ENCODE measurements at places on chromosomes 1 and 21.
A peak's percentile ranks its signal among the peaks of the same experiment; 100 is the strongest.

DNA sequence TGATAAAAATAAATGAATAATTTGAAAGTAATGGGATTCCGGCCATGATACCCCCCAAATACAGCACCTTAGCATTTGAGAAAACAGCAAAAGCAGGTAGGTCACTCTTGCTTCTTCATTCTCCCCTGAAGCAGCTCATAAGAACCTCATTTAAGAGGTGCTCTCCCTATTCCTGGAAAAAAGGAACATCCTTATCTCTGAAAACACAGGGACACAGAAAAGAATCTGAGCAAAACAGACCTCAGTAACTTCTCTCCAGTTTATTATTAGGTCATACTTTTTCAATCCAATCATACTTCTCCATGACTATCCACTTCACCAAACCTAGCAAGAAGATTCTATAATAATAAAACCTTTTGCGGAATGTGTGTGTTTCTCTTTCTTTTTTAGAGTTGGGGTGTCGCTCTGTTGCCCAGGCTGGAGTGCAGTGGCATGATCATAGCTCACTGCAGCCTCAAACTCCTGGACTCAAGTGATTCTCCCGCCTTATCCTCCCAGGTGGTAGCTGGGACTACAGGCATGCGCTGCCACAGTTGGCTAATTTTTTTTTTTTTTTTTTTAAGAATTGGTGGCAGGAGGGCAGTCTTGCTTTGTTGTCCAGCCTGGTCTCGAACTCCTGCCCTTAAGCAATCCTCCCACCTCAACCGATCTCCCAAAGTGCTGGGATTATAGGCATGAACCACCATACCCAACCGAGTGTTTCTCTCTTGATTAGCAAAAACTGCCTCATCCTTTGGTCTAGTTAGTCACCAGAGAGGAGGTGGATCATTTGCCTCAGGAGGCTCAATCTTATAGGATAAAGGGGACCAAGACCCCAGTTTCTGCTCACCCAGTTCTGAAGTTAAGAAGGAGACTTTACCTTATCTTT lies 10.6 kb upstream of the TRIM33 start:
- DNase-seq: no peak

- DNase-seq: no peak
These were observed 16.3 kb downstream of the DPYD start for GRCh38 chr1:97904534-97904933.

GRCh38 chr1:76705560-76705959 lies 161.7 kb upstream of the ST6GALNAC5 start:
- no peak for DNase-seq

- DNase-seq: no peak
These were observed 94.3 kb upstream of the EDN2 start for GRCh38 chr1:41578712-41579335.

GRCh38 chr1:201212056-201212455 lies 21.4 kb downstream of the IGFN1 start:
- no peak for DNase-seq

DNA sequence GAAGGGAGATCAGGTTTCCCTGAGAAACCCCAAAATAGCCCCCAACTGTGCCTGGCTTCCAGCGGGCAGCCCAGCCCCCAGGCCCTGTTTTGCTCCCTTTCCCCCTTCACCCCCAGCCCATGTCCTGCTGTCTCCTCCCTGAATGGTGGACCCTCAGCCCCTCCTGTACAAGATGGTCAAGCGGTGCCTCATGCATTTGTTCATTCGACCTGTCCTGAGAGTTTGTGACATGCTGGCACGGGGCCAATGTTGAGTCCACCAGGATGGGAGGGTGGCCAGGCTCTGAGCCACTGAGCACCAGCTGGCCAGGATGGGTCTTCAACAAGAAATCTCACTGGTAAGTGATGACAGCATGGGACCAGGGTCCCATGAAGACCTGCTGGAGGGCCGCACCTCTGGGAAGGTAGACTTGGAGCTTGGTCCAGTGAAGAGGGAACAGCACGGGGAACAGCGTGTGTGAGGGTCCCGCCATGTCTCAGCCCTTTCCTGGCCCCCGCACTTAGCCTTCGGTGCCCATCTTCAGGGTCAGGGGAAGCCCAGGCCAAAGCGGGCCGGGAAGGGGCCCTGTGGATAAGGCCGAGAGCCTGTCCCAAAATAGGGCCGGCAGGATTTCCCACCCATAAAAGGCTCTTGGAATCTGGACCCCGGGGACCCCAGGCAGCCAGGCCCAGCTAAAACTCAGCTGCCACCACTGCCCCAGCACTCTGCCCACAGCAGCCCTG lies at the start of gene CALML6:
TSS of gene CALML6 (plus strand) at position 290 of the 722 bp plus-strand sequence. CDS start at position 311, 21 bp downstream.
- DNase-seq: no peak

DNA sequence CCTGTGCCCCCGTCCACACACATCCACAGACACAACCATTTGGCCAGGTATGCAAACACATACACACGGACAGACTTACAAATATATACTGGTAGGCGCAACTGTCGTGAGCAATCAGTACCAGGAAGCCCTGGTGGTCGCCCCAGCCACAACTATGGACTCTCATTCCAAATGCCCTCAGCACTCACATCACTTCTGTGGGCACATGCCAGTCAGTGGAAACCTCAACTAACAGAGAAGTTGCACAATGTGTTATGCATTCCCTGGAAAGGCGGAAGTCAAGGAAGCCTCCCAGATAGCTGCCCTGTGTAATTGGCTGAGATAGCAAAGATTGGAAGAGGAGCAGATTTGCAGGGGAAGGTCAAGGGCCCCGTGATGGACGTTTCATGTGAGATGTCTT lies 1.4 kb upstream of the HEYL start:
- DNase-seq: no peak

- DNase-seq: no peak
These were observed 198.0 kb downstream of the GRIK3 start for GRCh38 chr1:36836196-36836883.

- DNase-seq: no peak
These were observed at the start of gene CTSE for GRCh38 chr1:206023695-206024094. CTSE (minus strand) TSS chr1:206023895; CDS start chr1:206023791, 104 bp downstream.

DNA sequence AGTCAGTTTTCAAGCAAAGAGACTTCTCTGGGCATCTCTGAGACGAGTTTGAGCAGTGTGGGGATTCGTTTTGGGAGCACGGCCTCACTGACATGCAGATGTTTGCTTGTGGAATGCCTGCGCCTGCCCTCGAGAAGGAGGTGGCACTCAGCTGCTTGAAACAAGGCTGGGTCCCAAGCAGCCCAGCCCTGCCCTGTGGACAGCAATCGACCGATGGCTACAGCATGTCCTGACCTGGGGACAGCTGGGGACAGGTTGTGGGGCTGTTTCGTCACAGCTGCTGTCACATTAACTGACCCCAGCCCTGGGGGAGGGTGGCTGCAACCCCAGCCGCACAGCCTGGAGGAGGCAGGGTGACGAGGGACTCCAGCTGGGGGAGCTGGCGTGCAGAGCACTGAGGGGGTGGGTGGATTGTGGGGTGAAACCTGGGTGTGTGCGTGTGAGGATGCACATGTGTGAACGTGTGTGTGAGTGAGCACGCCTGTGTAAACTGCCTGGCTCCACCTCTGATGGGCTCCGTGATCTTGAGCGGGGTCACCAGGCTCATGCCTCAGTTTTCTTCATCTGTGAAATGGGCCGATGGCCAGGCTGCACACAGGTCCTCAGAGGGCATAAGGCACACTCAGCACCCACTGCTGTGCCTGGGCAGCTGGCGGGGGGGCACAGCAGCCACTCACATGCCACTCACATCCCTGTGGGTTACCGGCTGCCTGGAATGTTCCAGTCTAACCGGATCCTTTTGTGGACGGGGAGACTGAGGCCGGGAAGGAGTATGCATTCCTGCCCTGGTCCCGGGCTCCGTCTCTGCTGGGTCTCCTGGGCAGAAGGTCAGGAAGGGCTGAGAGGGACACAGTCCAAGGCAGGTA lies 49.3 kb downstream of the COL18A1 start:
- DNase-seq: no peak

DNA sequence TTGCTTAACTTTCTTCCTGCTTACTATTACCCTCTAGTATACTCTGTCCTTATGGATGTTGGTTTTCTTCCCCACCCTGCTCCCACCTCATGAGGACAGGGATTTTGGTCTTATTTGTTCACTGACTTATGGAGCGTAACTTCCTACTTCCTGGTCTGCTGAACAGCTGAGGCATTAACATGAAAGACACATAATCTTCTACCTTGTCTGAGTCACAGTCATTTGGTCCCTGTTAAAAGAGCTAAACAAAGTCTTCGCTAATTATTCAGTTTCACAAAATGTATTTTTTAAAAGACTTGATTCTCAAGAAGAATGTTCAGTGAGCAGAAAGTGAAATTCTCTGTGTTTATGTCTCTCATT lies 18.5 kb downstream of the RNASEL start:
- no peak for DNase-seq

DNA sequence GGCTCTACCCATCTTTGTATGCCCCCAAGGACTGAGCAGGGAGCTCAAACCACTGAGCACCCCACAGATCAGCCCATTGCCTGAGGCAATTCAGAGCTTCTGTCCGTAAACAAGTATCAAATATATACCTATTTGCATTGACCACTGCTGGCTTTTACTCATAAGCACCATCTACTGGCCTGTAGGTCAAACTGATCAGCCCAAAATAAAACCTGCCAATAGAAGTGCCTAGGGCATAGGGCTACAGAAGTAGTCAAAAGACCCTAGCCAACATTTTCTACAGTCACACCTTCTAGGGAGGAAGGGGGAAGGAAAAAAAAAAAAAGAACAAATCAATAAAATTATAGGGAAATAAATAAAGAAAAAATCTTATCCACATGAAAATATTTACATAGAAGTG lies 5.3 kb upstream of the LCE3D start:
- no peak for DNase-seq

- no peak for DNase-seq
These were observed 30.3 kb upstream of the RLF start for GRCh38 chr1:40130892-40131291.

DNA sequence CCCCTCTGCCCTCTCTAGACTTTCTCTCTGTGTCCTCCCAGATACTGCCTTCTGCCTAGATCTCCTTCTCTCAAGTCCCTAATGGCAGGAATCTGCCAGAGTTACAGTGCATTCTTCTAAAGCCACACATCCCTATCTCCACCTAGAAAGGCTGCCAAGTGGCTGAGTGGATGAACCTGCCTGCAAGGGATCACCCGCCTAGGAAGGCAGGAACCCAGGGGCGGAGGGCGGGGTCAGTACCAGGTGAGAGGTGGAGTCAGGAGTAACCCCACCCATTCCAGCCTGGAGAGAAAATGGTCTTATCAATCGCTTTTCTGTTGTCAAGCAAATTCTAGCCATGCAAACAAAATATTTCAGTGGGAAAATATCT lies 60.8 kb downstream of the BCAR3 start:
- DNase-seq: no peak

- peak; percentile 9 for DNase-seq
These were observed 4.3 kb upstream of the SPATC1L start for GRCh38 chr21:46188226-46189212.

DNA sequence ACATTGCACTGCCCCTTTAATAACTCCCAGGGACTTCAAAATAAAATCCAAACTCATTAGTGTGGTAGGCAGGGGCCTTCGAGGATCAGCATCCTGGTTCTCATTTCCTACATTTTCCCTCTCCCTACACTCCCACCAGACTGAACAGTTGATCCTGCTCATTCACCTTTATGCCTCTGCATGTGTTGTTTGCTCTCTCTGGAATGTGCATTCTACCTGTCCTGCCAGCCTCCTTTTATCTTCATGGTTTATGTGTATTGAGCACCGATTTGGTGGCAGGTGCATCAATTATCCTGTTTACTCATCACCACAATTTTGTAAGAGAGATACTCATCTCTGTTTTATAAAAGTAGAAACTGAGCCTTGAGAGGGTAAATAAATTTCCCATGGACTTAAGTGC lies 125.0 kb downstream of the ADSS2 start:
- DNase-seq: no peak

- no peak for DNase-seq
These were observed 91.6 kb downstream of the RNF220 start for GRCh38 chr1:44496541-44497171.

DNA sequence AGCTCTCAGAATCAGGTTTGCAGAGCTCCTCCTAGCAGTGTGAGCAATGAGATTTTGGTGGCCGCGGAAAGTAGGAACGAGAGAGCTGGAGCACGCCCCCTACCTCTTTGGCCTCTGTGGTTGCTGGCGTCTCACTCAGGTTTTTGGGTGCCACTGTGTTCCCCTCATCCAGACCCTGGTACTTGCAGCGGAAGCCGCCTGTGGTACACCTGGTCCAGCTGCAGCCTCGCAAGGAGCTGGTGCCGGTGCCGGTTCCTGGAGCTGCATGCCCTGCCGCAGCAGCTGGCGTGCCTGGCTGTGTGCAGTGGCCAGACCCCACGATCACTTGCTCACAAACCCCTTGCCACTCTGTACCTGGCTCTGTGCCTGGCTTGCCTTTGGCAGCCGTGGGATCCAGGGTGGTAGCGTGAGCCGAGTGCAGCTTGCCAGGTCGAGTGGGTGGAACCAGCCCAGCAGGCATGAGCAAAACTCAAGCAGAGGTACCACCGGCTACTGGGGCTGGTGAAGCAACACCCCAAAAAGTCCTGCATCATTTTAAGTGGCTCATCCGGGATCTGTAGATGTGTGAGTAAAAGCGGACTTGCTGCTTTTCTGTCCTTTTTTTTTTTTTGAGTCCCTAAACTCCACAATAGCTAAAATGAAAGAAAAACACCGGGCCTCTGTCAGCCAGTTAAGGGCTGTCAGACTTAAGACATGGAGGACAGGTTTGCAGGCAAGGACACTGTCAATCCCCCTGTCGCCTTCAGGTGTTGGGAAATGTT lies 844.9 kb downstream of the KCNT2 start:
- DNase-seq: no peak

- no peak for DNase-seq
These were observed 51.4 kb downstream of the EVA1C start for GRCh38 chr21:32463889-32464300.

- no peak for DNase-seq
These were observed 142.1 kb upstream of the ZBTB40 start for GRCh38 chr1:22309572-22309971.

DNA sequence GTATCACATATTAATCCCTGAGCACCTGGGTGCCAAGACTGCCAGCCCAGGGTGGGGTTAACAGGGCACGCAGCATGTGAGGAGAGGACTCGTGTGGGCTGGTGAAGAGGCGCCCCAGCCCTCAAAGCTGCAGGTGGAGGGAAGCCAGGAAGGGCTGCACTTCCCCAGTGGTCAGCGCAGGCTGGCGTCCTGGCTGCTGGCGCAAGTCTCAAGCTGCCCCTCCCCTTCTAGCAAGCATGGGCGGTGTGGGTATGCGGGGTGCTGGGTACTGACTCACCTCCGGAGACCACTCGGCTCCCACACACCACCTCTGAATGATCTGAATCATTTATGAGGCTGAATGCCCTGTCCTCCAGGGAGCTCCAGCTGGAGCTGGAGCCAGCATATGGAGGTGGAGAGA lies 44.0 kb downstream of the EIF2D start:
- DNase-seq: no peak

GRCh38 chr1:244456586-244456985 lies 4.5 kb upstream of the CATSPERE start:
- no peak for DNase-seq

- DNase-seq: no peak
These were observed 1.5 kb upstream of the ARHGEF11 start for GRCh38 chr1:157047062-157047410.
